C1 segment of cervical spinal cord (tissue), 14 donors: ENCODE measurements at places on chromosomes 5 and 9.

- no peak for DNase-seq
These were observed 883.6 kb downstream of the TAF11L14 start for GRCh38 chr5:18517641-18518380.

- DNase-seq, result peak; percentile 65
These were observed 49.0 kb downstream of the PSD2 start for GRCh38 chr5:139844472-139845145.

DNA sequence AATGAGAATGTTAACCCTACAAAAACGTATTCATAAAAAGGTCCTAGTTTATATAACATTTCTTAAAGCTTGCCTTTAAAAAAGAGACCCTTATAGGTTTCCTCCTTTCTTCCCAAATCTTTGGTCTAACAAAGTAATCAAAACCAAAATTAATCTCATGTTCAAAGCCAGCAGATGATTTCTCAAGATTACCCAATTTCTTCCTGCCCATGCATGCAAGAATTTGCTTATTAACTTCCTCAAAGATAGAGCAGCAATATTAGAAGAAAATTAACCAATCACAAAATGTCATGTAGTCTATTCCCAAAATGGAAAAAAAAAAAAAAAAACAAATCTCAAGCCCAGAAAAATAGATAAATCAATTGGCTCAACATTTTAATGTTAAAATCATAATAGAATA lies 114.9 kb downstream of the MLLT3 start:
- DNase-seq, result no peak

- no peak for DNase-seq
These were observed 21.7 kb upstream of the SPINK7 start for GRCh38 chr5:148290271-148291195.
